BJ (cell line): ENCODE measurements at places on chromosomes 5 and 9.

DNA sequence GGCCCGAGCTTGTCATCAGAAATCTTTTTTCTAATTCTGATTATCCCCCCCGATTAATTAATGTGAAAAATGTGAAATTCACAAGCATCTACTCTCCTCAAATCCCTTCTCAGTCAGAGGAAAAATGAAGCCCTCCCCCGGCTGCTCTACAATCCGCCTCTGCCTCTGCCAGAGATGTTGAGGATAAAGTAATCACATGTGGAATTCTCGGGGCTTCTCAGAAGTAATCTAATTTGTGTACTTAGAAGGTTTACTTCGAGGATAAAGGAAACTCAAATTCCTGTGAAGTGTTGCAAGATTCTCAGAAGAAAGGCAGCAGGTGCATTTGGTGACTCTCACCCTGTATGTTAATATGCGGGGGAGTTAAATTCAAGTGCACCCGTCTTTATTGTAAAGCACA lies 726.1 kb upstream of the ADAMTS16 start:
- no peak for DNase-seq

GRCh38 chr5:126233256-126233655 lies 190.0 kb upstream of the GRAMD2B start:
- DNase-seq = no peak

- no peak for DNase-seq
These were observed 19.7 kb downstream of the DNAJA1 start for GRCh38 chr9:33044677-33045282.

DNA sequence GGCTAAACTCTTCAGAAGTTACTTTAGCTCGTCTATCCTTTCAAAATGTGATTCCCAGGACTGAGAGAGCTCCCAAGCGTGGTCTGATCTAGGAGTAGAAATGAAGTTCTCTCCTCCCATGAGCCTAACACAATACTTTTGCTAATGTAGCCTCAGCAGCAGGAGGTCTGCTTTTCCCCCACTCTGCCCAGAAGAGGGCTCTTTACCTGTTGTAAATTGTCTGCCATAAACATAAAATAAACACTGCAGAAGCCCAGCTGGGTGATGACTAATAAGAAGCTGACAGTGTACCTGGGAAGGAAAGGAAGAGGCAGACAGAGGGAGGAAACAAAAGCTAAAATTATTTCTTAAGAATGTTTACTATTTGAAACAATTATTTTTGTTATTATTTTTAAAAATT lies 15.4 kb downstream of the SLC36A3 start:
- no peak for DNase-seq

DNA sequence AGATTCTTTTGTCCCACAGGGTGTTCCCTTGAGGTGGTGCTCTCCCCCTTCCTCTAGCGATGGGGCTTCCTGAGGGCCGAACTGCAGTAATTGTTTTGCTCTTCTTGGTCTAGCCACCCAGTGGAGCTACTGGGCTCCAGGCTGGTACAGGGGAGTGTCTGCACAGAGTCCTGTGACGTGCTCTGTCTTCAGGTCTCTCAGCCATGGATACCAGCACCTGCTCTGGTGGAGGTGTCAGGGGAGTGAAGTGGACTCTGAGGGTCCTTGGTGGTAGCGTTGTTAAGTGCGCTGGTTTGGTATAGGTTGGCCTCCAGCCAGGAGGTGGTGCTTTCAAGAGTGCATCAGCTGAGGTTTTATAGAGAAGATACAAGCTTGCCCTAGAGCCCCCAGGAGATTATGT lies 20.4 kb upstream of the CEP72 start:
- DNase-seq = no peak

- no peak for DNase-seq
These were observed 993.9 kb upstream of the ACO1 start for GRCh38 chr9:31390403-31391025.

DNA sequence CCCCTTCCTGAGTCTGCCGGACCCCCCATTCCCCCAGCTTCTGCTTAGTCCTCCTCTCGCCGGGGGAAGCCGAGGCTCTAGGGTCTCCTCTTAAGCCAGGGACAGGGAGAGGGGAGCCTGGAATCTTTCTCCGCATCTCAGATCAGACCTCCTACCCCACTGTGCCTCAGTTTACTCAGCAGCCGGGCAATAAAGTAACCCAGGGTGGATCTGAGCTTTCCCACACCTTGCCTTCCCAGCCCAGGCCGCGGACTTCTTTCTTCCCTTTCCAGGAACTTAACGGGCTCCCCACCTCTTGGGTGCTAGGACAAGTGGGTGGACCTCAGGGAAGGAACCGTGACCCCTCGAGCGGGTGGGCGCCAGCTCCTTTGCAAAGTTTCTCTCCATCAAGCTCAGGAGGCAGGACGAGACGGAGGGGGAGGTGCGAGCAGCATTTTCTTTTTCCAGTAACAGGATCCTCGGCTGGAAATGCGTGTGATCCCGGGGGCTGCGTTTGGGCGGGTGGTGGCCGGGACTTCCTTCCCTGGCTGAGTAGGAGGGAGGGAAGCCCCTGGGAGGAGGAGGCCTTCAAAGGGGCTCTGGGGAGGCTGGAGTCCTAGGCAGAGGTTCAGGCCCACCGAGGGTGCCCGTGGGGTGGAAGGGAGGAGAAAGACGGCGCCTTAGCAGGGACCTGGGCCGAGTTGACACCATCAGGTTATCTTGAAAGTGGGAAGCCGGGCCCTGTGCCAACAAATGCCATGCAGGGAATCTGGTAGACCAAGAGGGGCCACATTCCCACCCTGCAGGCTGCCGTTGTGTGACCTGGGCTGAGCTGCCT lies 795 bp downstream of the DAB2IP start:
- DNase-seq = no peak

- DNase-seq = peak; percentile 52
These were observed 7.8 kb upstream of the GPX8 start for GRCh38 chr5:55151923-55152842.

DNA sequence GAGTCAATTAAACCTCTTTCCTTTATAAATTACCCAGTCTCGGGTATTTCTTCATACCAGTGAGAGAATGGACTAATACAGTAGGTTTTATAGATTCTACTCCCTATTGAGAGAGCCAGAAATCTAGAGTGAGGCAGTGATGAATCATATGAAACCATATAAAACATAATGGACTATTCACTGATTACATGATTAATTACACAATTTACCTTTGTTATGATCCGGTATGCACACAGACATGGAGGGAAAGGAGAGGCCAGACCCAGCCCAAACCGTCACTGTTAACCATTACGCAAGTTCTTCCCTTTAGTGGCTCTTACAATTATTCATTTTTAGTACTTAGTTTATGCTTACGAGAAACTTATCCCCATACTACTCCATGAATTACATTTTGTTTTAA lies 205.0 kb downstream of the DNAH5 start:
- no peak for DNase-seq

- no peak for DNase-seq
These were observed 209.3 kb upstream of the SLC24A2 start for GRCh38 chr9:19998153-19998552.

DNA sequence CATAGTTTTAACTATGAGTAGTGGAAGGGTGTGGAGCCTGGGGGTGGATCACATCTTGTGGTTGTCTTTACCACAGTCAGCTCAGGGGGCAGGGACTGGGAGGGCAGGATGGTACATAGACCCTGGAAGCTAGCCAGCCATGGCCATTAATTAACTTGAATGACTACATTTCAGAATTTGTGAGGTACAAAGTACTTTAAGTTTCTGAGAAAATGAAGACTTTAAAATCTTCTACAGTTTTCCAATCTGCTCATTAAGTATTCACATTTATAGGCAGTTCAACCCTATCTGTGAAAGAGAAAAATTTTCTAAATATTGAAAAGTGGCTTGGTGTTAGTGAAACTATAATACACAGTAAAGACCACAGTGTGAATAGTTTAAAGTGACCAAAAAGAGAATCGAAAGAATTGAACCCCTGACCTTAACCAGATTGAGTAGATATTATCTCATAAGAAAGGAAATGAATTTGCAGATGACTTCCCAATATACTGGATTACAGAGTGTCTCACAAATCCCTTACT lies 234.2 kb upstream of the MEF2C start:
- no peak for DNase-seq

DNA sequence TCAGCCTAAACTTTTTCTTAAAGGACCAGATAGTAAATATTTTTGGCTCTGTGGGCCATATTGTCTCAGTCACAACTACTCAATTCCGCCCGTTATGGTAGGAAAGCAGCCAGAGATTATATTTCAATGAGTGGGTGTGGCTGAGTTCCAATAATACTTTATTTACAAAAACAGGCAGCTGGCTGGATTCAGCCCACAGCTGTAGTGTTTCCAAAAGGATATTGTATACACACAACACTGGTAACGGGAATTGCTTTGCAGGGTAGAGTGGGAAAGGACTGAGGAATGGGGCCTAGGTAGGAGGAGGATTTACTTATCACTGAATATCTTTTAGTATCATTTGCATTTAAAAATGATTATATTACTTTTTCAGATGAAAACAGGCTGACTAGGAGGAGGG lies 21.0 kb downstream of the GCNT4 start:
- DNase-seq = no peak

DNA sequence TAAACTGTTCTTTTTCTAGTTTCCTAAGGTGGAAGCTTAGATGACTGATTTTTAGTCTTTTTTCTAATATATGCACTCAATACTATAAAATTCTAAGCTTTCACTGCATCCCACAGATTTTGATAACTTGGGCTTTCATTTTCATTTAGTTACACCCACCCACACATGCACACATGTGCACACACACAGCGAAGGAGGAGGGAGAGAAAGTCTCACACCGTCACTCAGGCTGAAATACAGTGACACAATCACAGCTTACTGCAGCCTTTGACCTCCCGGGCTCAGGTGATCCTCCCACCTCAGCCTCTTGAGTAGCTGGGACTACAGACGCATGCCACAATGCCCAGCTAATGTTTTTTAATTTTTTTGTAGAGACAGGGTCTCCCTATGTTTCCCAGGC lies 96.5 kb downstream of the SMIM23 start:
- DNase-seq = no peak

- DNase-seq = no peak
These were observed 6.4 kb upstream of the AGPAT2 start for GRCh38 chr9:136693490-136694162.

DNA sequence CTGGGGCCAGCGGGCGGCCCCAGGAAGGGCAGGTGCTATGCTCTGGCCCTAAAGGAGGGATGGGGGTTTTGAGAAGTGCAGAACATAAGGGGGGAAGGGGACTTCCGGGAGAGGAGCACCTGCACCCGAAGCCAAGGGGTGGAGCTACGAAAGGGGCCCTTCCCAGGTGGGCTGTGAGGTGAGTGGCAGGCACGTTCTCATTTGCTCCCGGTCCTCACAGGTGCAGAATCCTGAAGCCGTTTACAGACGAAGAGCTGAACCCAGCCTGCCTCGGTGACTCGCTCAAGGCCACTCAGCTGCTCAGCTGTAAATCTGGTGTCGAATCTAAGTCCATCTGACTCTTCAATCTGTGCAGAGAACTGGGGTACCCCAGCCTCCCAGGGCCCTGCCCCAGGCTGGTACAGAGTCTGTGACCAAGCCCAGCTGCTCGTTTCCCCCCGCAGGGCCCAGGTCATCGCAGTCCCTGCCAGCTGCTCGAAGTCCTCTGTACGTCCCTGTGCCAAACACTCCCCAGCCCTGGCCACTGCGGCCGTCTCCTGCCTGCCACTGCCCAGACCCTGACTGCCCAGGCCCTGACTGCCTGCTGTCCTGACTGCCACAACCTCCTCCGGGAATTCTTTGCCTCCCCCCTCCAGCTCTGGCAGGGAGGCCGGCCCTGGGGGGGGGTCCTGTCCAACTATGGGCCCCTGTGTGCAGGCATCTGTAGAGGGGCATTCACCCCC lies 53.8 kb upstream of the RXRA start:
- no peak for DNase-seq

DNA sequence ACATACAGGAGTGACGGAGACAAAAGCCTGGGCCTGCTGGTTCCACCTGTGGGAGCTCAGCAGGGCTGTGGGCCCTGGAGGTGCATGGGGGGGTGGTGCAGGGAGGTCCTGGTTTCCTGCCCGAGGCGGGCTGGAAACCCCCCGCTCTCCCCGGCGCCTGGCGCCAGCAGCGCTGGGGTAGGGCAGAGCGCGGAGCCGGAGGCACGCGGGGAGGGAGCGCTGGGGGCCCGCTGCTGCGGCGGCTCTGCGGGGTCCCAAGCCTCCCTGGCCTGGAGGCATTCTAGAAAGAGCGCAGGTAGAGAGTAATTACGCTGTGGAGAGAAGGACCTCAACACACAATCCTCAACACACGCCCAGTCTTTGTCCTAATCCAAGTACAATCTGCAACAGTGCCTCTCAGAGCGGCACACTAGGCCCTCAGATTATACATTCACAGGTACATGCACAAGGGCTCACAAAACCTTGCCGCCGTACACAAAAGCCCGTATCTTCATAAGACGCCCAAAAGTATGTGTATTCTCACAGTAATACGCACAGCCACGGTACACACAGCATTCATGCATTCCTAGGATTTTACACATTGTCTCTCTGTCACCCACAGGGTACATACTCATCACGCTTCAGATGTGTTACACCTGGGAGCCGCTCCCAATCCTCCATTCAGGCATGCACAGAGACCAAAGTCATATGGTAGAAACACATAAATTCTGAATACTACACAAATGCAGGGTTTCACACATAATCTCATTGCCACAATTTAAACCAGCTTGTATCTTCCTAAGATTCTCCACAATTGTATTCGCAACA lies 2.1 kb upstream of the HAND1 start:
- DNase-seq = no peak

DNA sequence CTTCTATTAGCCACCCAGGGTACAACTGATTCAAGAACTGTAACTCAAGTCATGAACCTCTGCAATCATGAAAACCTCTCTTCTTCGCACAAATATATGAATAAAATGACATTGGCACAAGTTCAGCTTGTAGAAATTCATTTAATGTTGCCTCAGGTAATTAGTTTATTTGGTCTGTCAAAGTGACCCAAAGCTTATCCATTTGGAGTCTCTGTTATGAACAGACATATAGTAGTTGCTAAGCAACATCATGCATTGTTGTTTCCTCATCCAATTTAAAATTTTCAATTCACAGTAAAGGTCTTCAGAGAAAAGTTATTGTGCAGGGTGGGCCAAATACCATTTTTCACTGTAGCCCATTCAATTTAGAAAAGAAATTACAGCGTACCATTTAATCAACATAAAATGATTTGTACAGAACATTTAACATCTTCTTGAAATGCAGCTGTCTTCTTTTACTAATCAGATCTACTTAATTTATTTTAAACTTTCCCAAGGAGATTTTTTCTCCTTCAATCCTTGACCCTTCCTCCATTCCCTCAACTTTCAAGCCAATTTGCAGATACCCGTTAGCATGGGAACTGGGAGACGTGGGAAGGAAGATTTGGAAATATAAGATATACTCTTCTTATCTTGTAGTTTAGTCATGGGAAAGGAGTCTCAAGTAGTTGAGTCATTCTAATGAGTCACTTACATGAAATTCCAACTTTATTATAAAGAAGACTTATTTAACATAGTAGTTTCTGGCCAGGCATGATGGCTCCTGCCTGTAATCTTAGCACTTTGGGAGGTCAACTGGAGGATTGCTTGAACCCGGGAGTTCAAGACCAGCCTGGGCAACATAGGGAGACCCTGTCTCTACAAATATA lies 231.3 kb downstream of the ATPSCKMT start:
- DNase-seq = peak; percentile 76
